Activated CD8-positive, alpha-beta memory T cell treated with anti-CD3 and anti-CD28 coated beads for 4 hours (primary cell): ENCODE measurements at places on chromosomes 7 and 10.

DNA sequence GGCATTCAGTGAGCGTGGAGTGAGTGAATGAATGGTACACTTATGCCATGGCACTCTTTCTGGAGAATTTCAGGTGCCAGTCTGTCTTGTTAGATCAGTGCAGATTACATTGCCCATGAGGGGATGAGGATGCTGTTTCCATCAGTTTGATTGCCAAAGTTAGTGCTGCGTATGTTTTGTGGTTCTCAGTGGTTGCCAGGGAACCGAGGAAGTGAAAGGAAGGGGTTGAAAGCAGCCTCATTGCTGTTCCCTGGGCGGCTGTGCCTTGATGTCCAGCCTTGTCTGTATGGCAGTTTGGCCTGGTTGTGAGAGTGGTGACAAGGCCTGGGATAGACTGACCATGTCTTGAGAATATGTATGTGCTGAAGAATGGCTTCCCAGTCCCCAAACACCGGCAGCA is 30.2 kb downstream of the WBP1L start:
- DNase-seq = no peak

DNA sequence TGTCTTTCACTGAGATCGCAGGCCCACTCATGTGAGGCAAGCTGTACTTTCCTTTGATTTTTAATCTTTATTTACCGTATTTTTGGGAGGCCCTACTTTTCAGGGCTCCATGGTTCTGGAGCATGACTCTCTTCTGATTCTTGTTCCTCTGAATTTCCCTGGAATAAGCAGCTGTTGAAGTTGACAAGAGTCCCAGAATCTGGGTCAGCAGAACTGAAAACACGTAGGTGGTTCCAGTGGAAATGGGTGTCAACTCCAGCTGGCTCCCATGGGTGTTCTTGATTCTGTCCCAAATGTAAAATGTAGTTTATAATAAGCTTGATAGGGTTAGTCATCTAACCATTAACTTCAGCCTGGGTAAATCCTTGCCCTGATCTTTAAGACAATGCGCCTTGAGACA is 409.4 kb downstream of the GATA3 start:
- no peak for DNase-seq

DNA sequence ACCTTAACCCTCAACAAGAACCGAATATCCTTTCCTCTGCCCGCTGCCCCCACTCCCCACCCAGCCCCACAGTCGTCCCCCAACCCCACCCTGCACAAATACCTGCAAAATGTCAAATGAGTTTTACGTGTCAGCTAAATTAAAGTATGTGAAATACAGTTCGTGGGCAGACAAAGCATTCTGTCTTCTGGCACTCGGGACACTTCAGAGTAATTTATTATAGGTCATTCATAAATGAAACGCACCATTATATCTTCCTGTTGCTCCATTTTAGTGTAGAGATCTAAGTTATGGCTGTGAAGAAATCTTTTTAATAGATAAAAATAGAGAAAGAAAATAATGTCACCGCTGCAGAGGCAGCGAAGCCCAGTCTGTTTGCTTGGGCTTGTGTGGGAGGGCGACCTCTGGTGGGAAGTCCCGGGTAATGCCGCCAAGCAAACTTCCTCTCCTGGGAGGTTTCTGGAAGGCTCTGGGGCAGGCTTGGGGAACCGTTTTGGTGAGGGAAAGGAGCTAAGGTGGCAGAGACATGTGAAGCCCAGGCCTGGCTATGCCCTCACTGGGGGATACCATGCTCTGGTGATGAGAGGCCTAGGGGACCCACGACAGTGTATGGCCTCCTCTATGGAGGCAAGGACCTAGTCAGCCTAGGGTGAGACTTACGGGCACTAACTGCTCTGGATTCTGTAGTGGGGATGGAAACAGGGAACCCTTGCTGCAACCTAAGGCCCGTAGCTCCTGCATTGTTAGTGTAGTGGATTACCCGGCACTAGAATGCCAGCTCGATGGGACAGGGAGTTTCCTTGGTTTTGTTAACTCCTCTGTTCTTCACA is 604.9 kb downstream of the LRMDA start:
- no peak for DNase-seq

- no peak for DNase-seq
These were observed 5.7 kb downstream of the PLCE1 start for GRCh38 chr10:93999401-93999851.

GRCh38 chr10:129345763-129346162 is 121.3 kb upstream of the MGMT start:
- no peak for DNase-seq

- DNase-seq = no peak
These were observed 113.5 kb downstream of the ITGB8 start for GRCh38 chr7:20444030-20444800.

- no peak for DNase-seq
These were observed 87.4 kb downstream of the CHST15 start for GRCh38 chr10:124005991-124006392.

DNA sequence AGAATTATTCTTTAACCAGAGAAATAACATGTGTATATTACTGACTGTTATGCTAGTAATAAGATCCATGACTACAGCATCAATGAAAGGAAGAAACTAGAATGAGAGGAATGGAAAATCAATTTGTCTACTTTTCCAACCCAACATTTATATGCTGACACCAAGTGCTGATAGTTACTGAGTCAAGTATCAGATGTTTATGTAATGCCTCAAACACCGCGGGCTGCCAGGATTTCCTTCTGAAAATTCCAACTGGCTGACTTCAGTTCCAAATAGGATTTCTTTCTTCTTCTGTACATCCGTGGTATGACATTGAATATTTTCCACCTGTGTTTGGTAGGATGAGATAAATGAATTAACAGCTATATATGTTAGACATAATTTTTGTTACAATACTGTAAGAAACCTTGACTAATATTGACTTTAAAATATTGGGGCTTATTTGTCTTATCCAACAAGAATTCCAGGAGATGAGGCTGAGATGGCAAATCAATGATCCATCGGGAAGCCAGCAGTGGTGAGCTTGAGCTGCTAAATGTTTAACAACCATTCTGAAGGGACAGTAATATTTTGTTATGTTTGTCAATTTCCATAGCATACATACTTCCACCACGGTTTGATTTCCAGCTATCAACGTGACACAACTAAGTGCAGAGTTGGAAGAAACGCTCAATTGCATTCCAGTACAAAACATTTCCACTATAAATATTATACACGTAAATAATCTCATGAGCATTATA is 435.2 kb upstream of the AUTS2 start:
- no peak for DNase-seq
